ELR (cell line): ENCODE measurements at places on chromosomes 1 and 21.

DNA sequence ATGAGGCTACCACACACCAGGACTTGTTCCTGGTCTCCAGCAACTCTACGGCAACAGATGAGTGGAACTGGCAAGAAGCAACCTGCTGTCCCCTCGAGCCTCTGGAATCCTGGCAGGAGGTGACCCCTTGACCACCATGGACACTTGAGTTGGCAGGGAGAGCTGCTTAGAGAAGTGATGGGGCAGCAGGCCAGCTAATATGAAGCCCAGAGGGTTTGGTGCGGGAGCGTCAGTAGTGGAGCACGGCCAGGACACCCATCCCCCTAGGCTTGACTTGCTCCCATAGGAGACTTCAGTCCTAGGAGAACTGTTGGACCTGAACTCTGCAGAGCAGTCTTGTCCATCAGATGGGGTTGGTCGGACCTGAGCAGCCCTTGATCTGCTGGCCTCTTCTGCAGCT is 56.5 kb downstream of the CTH start:
- no peak for DNase-seq

- DNase-seq: no peak
Observed at GRCh38 chr1:64182207-64182606, 21.2 kb upstream of the UBE2U start.

DNA sequence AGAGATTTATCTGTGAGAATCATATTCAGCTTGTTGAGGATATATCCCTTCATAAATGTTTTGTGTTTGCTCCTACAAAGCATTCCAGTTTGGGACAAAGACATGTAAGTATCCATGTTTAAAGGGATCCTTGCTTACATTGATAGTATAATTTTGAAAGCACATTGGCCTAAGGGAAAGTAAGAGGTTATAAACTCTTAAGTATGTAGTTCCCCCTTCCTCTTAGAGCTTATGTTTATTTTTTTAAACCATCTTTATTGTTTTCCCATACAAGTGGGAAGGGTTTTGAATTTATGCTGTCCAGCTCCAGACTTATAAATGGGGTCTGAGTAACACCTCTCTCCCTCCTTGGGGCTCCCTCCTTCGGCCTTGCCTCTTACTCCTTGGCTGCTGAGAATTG is 481.5 kb downstream of the LMO4 start:
- DNase-seq: no peak

DNA sequence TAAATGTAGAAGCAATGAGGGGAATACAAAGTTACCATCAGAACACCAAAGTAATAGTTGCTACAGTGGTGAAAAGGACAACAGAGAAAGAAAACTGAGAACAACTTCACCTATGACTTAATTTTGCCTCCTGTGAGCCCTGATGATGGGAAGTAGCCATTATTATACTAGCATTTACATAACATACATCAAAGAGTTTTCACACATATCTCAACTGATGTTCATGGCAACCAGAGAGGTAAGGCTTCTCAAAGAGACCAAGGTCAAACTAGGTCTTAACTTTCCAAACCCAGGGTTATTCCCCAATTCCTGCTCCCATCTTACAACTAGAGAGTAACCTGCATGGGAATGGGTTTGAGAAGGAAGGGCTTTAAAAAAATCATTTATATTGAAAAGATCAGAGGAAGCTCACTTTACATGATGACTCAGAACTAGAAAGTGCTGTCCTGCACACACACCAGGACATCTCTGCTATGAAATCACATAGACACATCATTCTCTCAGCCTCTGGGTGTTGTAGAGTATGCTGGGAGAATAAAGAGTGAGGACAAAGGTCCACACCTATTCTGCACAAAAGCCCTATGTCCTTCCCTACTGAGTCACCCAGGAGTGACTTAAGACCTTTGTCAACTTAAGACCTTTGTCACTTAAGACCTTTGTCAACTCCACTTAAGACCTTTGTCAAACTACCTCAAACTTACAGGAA is 179.7 kb downstream of the TNFSF18 start:
- peak; percentile 67 for DNase-seq

- peak; percentile 23 for DNase-seq
Observed at GRCh38 chr1:160618763-160619274, 28.0 kb downstream of the SLAMF1 start.

DNA sequence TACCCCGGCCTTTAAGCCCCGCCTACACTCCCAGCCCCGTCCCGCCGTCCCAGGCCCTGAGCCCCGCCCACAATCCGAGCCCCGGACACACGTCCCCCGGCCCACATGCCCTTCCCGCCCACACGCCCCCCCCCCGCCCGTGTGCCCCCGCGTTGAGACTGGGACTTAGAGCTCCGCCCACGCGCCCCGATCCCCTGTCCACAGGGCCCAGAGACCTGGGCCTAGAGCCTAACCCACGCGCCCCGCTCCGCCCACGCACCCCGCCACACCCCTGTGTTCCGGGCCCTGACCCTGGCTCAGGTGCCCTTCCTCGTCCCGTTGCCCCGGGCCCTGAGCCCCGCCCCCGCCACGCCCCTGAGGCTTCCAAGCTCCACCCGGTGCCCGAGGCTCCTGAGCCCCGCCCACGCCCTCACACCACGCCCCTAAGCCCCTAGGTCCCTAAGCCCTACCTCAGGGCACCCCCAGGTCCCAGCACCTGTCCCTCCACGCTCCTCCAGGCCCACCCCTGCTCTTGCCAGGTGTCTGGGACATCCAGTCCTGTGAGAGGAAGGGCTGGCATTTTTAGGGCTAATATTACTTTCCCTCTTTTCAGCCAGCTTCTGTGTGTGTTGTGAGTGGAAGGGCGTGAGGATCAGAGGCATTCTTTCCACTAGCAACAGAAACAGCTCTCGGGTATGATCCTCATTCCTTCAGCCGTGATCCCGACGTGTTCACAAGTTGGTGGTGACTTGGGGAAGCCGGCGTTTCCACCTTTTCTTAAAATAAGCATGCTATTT is 552 bp upstream of the GPR157 start:
- DNase-seq: peak; percentile 78

DNA sequence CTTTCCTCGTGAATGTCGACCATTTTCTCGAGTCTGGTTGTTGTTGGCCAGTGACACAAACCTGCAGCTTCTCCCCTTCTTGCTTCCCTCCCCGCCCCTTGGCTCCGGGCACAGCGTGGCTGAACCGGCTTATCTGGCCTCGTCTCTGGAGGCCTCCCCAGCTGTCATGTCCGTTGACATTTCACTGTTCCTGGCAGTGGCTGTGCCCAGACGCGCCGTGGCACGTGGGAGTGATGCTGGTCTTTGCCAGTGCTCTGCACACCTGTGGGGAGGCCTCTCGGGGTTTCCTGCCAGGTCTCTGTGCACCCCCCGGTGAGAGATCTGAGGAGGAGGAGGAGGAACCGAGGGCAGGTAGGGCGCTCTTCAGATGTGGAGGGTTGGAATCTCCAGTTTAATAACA is 23.7 kb downstream of the SKI start:
- DNase-seq: no peak

DNA sequence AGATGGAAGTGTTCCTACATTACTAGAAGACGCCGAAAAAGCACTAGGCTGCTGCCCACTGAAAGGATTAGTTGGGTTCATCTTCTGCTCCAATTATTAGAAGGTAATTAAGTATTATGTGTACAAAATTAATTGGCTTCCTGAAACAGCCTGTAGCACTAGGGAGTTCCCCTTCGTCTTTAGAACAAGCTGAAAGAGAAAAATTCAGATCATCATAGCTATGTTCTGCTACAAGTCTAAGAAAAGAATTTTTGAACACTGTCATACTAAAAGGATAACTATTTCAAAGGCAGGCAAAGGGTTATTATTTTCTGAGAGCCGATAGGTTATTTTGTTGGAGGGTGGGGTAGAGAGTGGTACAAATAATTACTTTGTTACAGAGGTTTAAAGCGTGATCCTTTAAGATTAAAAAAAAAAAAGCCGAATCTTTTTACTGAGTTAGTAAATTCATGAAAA is at the start of gene MCM3AP:
MCM3AP (minus strand) TSS at position 406 of the 456 bp plus-strand sequence; CDS start at position 81, 325 bp downstream.
- DNase-seq: no peak

DNA sequence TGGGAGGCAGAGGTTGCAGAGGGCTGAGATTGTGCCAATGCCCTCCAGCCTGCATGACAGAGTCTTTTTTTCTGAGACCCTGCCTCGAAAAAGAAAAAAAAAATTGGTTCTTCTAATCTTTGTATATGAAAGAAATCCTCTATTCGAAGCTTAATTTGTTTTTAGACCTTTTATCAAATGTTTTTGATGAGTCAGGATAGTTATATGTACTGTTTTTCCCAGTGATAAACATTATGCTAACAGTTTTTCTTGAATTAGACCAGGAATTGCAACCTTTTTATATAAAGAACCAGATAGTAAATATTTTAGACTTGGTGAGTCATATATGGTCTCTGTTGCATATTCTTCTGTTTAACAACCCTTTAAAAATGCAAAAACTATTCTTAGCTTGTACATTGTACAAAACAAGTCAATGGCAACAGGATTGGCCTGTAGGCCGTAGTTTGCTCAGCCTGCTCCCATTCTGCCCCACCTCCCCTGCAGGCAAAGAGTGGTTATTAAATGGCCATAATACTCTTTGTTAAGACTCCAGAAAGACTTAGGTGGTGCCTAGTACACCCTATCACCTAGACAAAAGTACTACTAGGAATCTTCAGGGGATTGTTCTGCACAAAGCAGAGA is 45.2 kb downstream of the LYST start:
- DNase-seq: peak; percentile 43

GRCh38 chr1:209190591-209191261 is 392.8 kb upstream of the CAMK1G start:
- peak; percentile 69 for DNase-seq

- DNase-seq: no peak
Observed at GRCh38 chr1:10973552-10973951, 38.9 kb upstream of the TARDBP start.

GRCh38 chr21:45607909-45608295 is 35.6 kb upstream of the PCBP3 start:
- no peak for DNase-seq

- DNase-seq: no peak
Observed at GRCh38 chr1:107620753-107621152, 344.2 kb downstream of the VAV3 start.

DNA sequence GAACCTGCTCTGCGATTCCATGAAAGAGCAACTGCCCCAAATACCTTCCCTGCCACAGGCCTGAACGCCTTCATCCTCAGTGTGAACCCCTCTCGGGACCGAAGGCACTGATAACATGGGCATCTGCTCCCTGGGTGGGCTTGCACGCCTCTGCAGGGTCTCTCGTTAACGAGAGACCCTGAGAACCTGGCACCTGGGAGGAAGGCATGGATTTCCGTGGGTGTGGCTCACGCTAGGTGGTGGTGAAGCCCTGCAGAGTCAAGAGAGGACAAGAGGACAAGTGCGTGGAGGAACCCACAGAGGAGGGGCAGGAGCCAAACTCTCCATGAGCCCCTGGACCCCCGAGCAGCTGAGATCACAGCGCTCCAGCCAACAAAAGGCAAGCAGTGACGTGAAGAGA is 26.8 kb upstream of the COL6A2 start:
- DNase-seq: no peak

DNA sequence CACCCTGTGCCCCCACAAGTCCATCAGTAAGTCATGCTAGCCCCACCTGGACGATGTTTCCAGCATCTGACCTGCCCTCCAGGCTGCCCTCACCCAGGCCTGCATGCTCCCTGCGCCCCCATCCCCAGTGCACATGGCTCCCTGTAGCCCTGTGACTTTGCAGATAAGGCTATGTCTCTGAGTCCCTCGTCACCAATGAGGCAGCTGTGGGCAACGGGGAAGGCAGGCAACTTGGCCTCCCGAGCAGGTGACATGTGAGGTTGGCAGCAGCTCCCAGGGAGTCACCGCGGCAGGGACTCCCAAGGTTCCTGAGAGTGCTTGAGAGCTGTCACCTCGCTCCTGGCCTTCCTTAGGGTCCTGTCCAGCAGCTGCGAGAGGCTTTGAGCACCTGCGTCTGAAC is 32.4 kb upstream of the AGPAT3 start:
- DNase-seq: no peak

DNA sequence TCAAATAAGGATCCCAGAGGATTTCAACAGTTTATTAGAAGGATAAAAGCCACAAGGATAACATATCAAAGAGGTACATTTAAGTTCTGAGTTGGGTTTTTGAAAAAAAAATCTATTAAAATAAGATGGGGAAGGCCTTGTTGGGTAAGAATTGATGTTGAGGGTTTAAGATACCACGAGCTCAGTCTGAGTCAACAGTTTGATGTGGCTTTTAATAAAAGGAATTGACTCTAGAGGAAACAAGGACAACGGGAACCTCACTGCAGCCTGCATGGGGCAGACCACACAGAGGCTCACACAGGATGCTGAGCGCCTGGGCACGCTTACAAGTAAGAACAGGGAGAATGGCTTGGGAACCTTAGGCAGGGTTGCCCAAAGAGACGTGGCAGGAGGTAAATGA is 107.5 kb downstream of the TIAM1 start:
- peak; percentile 9 for DNase-seq
